ENCODE measurements at places on chromosomes 2 and 18.

DNA sequence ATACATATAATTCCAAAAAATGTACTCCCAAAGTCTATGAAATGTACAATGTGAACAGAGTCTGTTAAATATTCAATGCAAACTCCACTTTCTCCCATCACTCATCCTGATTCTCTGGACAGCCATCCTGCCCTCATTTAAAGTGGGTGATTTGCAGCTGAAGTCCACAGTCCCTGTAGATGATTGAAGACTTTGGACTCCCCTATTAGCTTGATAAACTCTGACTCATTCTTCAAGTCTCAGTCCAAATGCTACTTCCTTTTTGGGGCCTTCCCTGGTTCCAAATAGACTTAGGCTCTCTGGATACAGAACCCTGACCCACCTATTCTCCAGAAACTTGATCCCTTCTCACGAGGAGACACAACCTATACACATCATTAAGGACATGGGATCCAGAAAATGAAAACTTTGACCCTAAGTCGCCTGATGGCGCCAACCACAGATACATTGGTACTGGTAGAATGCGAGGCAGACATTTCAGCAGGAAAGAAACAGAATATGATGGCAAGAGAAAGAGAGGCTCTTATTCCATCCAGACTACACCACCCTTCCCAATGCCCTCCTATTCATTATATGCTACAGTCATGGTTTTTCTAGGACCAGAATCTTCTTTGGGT, 122.7 kb downstream of the VIT start:
- DNase-seq, result no peak

DNA sequence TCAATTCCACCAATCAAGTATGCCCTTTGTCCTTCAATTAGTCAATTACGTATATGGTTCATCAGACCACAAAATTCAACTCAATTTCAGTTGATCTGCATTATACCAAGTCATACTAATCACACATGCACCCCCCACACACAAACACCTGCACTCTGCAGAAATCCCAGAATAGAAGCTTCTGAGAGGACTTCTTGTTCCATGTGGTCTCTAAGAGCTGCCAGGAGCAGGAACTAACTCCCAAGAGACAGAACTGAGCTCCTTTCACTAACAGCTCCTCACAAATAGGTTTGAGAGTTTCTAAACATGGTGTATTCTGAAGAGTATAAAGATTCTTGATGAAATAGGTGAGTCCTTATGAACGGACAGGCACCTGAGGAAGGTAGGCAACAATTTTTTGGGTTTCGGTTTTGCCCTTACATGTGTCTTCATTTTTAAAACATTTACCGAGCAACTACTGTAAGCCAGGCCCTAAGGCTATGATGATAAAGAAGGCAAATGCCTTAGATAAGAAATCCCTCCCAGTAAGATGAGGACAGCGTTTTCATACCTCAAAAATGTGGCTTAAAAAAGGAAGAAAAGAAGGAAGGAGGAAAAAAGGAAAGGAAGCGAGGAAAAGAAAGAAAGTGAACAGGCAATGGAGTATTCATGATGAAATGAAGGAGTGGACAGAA, 183.1 kb downstream of the PID1 start:
- DNase-seq, result no peak

DNA sequence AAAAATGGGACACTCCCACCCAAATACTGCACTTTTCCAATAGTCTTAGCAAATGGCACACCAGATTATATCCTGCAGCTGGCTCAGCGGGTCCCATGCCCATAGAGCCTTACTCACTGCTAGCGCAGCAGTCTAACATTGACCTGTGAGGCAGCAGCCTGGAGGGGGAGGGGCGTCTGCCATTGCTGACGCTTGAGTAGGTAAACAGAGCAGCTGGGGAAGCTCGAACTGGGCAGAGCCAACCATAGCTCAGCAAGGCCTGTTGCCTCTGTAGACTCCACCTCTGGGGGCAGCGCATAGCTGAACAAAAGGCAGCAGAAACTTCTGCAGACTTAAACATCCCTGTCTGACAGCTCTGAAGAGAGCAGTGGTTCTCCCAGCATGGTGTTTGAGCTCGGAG, 110.4 kb downstream of the CTIF start:
- DNase-seq, result no peak

DNA sequence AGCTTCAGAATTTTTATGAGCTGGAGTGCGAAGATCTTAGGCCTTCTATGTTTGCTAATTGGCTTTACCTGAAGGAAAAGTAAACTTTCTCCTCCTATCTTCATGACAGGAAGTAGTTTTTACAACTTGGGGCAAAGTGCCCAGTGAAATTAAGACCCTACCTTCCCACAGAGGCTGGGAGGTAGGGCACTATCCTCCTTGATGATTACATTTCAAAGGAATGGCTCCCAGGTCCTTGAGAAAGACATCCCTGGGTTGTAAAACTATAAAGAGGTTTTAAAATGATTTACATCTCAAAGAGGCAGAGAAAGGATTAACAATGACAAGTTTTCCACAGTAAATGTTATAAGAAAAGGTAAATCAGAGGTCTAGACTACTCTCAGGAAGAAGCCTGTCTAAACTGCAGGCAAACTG, 155.8 kb downstream of the CDH7 start:
- DNase-seq, result no peak

GRCh38 chr2:24702800-24703199, 90.4 kb downstream of the PTRHD1 start:
- no peak for DNase-seq

DNA sequence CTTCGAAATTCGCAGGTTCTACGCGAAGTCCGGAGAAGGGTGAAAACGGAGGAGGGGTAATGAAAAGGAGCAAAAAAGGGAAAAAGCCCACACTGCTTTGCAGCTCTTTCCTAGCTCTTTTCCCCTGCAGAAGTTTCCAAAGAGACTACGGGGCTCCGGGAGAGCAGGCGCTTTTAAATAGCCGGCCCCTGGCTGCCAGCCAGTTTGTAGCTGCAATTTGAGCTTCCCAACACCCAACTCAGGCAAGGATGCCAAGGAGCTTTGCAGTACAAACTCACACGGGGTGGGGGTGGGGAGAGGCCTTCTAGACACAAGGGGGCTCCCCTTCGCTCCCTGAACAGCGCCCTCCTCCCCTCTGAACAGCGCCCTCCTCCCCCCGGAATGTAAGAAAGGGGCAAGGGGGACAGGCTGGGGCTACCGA, at the start of gene IGFBP5:
Gene IGFBP5, minus strand, starts transcription at position 149 of the 421 bp plus-strand sequence. CDS start 774 bp downstream, outside the sequence.
- no peak for DNase-seq

DNA sequence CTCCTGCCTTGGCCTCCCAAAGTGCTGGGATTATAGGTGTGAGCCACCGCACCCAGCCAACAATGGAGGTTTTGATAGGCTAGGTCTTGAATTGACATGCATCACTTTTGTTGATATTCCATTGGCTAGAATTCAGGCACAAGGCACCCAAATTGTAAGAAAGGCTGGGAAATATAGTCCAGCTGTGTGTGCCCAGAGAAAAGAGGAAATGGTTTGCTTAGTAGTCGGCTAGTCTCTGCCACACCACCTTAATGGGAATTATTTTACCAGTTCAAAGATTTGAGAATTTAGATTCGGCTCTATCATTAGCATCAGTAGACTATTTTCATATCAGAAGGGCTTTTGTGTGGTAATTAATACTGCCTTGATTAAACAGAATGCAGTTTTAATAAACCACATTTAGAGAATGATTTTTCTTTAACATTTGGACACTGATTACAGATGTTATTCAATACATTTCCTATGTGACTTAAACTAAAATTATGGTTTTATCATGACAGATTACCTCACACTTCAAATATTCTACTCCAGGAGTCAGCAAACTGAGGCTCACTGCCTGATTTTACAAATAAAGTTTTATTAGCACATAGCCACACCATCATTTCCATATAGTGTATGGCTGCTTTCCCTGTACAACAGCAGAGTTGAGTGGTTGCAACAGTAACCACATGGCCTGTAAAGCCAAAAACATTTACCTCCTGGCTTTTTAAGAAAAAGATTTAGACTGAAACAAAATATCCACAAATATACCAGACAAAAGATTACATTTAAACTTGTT, 27.4 kb downstream of the DBI start:
- no peak for DNase-seq

DNA sequence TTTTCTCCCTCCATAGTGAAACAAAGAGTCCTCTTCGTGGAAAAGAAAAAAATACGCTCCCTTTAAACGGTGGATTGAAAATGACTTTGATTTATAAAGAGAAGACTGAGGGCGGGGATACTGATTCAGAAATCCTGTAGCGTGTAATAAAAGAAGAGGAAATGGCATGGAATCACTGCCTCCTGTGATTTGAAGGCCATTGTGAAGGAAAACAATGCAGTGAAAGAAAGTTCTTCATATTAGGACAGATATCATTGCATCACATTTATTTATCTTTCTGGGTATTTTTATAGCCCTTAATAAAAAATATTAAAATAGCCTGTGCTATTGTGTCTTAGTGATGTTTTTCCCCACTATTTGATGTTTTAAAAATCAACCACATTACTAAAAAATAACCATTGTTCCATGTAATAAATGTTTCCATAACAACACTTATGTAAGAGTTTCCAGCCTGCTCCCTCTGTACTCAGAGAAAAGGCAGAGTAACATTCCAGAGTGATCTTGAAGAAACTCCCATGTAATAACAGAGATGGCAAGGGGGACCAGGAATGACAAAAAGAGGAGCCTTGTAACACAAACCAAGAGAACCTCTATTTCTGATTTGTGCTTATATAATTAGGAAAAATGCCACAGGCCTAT, 8.0 kb downstream of the MRPL33 start:
- DNase-seq, result no peak
